ENCODE measurements at places on chromosomes 4 and X.
A peak's percentile ranks its signal among the peaks of the same experiment; 100 is the strongest.

- DNase-seq, result no peak
Observed at GRCh38 chr4:82419451-82419850, 10.8 kb downstream of the HNRNPDL start.

GRCh38 chr4:147325571-147325981, 155.3 kb upstream of the EDNRA start:
- no peak for DNase-seq

GRCh38 chrX:16739574-16739973, 20.2 kb downstream of the SYAP1 start:
- no peak for DNase-seq

GRCh38 chr4:149145803-149146202, 669.8 kb downstream of the IQCM start:
- DNase-seq, result no peak

DNA sequence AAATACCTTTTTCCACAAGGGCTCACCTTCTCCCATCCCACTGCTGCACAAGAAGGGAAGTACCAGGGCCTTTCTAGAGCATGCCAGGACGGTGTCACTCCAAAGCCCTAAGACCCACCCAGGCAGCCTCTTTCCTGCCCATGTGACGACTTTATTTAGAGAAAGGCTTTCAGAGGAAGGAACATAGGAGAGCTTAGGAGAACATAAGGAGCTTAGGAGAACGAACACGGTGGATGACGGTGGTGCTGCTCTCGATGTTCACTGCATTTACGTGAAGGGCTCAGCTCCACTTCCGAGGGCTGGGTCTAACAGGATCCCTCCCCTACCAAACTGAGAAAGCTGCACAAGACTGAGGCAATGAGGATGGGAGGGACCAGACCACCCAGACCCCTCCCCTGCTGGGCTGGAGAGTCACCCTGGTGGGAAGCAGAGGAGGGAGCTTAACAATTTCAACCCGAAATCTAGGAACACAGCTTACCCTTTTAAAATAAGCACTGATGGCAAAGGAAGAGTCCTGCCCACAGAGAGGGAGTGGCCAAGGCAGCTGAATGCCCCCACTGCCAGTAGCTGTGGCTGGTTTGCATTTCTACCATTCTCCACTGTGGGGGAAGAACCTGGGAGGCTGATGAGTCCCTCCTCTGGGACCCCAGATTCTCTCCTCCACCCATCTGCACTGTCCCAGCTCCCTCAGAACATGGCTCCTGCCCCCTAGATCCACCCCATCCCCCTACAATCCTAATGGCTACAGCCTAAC, 29.8 kb downstream of the ZFYVE28 start:
- no peak for DNase-seq

DNA sequence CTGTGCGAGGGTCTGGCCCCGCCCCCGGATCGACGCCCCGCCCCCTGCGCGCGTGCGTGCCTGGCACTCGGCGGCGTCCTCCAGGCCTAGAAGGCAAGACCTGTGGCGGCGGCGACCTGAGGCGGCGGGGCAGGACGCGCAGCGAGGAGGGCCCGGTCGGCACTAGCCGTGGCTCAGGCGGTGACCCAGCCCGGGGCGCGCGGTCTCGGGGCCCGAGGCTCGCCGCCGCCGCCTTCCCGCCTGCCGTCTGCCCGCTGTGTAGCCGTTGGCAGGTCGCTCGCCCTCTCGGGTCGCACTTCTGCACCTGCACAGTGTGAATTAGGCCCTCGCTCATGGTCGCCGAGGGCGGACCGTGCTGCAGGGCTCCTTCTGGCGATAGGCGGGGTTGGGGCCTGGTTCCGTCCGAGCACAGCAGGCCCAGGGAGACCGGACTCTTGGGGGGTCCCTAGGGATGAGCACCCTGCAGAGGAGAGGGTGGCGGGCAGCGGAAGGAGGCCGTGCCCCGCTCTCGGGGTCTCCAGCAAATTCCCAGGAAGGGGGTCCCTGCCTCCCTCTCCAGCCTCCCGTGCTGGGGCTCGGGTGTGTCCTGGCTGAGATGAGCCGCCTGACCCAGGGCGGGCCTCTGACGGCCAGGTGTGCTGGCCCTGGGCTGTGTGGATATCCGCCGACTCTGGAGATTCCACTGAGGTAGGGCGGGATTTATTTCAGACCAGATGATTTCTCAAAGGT, 557 bp upstream of the FAM53A start:
- peak; percentile 81 for DNase-seq

DNA sequence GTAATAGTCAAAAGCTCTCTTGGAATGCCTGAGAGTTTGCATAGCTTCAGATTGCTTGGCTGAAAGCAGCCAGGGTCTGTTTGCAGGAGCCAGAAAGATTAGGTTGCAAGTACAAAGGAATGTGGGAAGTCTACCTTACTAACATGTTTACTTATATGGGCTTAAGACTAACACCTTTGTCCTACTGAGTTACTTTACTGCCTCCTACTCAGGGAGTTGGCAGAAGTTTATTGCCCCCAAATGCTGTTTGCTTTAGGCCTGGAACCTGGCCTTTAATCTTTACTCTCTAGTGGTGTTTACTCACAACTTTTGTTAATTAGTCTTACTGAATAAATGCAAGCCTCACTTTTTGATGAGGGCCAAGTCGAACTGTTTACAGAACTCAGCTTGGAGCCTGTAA, 219.4 kb upstream of the ZC4H2 start:
- no peak for DNase-seq

DNA sequence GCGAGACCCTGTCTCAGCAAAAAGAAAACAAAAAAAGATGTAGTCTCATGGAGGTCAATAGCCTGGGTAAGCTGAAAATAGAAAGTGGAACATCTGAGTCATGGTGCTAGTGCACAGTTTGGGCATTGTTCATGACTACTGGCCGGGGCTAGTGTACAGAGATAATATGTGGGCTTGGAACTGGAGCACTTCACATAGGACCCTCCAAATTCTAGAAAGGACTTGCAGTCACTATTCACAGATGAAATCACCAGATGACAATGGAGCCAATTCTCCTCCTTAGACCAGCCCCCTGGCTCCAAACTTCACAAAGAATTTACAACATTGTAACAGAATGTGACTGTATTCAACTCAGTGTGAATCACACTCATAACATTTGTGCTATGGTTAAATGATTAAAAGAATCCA, 367.8 kb upstream of the SLC7A11 start:
- no peak for DNase-seq

- no peak for DNase-seq
Observed at GRCh38 chrX:138710866-138711341, 613 bp downstream of the FGF13 start.

DNA sequence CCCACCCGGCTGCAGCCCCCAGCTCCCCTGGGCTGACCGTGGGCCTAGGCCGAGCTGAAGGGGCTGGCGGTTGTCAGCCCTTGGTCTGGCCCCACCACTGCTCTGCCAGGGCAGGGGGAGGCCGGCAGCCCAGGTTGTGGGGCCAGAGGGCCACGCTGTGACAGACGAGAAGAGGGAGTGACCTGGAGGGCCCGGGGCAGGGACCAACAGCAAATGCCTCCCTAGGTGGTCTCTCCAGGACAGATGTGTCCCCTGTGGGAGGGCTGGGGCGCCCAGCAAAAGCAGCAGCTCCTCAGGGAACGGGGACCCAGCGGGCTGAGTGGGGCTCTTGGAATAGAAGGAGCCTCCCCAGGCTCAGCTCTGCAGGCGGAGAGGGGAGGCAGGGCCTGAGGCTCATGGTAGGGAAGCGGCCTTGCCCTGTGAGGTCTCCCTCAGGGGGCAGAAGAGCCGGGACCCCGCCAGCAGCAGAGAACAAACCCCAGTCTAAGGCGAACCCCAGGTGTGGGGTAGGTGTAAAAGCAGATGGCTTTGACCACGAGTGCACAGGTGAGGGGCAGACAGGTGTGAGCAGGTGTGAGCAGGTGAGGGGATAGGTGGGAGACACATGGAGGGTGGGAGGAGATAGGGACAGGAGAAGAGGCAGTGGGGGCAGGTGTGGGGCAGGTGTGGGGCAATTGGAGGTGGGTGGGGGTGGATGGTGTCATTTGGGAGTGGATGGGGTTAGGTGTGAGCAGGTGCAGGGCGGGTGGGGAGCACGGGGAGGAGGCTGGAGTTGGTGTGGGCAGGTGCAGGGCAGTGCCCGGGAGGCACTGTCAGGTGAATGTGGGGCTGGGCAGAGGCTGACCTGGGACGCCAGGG, 34.1 kb upstream of the SPON2 start:
- DNase-seq, result no peak

DNA sequence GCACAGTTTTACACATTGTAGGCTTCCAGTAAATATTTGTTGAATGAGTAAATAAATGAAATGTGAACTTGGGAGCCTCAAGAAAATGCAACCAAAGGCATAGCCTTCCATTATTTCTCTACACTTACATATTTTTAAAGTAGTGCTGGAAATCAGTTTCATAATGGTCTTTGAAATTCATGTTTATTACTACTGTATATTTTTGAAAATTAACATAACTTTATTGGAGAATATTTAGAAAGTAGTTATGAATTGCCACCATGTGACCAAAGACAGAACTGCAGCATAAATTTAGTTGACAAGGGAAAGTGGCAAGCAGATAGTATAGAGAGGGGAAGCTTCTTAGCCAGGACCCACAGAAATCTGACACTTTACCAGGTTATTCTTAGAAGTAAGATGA, 6.4 kb downstream of the TCEAL8 start:
- DNase-seq, result no peak

GRCh38 chr4:2624782-2625530, 88.5 kb downstream of the FAM193A start:
- no peak for DNase-seq

- no peak for DNase-seq
Observed at GRCh38 chr4:100366213-100366612, 151.6 kb downstream of the EMCN start.

DNA sequence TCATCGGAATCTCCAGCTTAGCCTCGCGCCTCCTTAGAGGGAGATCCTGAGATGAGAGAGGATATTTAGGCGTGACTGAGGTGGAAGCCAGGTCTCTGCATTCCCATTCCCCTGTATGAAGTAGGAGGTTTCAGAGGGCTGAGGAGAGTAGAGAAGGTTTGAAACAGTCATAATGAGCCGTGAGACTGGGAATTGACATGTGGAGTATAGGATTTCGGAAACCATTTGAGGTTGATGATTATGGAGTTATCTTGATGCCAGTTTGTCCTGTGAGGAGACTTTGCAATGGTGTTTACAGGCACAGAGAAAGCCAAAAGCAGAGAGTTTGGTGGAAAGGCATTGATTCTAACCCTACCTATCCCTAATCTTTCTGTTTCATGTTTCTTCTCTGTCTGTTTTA, 2.0 kb downstream of the CHST7 start:
- DNase-seq, result no peak

- DNase-seq, result no peak
Observed at GRCh38 chr4:119746951-119747350, 118.3 kb upstream of the PDE5A start.

GRCh38 chr4:53122280-53123116, 243.4 kb downstream of the SCFD2 start:
- DNase-seq, result no peak

DNA sequence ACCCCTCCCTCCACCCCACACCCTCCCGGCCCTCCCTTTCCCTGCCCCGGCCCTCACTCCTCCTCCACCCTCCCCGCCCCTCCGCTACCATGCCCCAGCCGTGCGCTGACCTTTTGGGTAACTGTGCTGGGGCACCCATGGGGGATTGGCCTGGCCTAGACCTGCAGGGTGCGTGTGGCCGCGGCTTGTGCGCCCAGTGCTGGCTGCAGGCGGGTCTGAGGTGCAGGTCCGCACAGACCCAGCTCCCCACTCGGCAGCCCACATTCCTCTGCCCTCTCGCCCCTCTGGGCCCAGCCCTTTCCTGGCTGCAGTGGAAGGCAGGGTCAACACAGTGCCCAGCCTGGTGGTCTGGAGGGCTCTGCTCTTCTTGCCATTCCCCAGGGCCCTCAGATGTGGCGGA, 24.7 kb downstream of the FGFRL1 start:
- DNase-seq, result no peak

- DNase-seq, result no peak
Observed at GRCh38 chrX:44253575-44253942, 89.9 kb downstream of the EFHC2 start.

DNA sequence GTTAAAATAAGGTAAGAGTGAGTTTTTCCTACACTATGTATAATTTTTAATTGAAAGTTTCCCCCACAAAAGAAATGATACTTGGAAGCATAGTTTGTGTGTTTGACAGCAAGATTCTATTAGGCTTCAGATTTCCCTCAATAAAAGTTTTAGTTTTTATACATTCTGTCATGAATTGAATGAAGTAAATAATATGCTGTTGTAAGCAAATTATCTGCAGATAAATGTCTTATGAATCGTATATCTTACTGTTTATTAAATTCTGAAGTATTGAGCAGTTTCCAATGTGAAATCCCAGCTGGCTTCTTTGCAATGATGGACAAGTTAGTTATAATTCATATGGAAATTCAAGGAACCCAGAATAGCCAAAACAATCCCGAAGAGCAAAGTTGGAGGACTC, 33.5 kb downstream of the RS1 start:
- no peak for DNase-seq

DNA sequence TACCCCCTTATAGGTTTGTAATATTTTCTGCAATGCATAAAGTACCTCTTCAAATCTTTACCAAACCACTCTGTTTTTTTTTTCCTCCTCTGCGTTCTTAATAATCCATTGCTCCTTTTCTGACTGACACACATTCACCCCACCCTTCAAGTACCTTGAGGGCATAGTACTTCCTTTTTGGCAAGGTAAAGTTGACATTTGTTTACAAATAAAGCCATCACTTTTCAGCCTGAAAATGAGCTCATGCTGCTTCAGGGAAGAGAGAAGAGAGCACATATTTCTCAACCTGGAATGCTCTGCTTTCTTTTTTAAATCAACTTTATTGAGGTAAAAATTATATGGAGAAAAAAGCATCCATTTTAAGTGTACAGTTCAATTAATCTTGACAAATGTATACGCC, 113.9 kb downstream of the AGTR2 start:
- DNase-seq, result no peak

- DNase-seq, result no peak
Observed at GRCh38 chrX:10041383-10041782, 74.2 kb downstream of the CLDN34 start.

- DNase-seq, result no peak
Observed at GRCh38 chr4:11488657-11489452, 60.2 kb upstream of the HS3ST1 start.

DNA sequence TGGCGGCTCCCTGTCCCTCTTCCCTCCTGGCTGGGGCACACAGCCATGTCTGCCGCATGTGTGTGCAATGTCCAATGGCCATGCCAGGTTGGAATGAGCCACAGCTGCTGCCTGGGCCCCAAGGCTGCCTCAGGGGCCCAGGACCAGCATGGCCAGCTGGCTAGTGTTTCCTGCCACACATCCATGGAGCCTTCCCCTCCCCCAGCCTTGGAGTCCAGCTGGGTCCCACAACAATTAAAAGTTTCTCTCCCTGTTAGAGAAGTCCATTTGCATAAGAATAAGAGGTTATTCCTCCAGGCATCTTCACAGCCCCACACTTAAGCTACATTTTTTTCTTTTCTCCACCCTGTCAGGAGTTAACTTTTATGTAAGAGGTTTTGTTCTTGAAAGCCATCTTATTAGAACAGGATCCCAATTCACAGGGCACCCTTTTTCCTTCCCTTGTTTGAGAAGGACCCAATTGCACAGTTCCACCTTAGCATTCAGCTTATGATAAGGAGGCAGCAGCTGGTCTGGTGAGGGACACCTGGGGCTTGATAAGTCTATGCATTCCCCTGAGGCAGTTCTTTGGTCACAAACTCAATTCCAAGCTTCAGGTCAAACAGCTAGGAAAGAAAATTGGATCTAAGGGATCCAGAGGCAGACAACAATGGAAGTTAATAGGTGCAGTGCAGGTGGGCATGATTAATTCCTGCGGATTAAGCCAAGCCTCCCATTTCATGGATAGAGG, 963.3 kb upstream of the GRIA3 start:
- DNase-seq, result no peak
